ENCODE measurements at places on chromosomes 12 and 14.

GRCh38 chr12:42819846-42820245 is 230.3 kb upstream of the PRICKLE1 start:
- DNase-seq: no peak

- DNase-seq: no peak
Observed at GRCh38 chr12:48075832-48076231, 30.0 kb downstream of the SENP1 start.

GRCh38 chr12:14655284-14655683 is 41.1 kb downstream of the GUCY2C start:
- no peak for DNase-seq

DNA sequence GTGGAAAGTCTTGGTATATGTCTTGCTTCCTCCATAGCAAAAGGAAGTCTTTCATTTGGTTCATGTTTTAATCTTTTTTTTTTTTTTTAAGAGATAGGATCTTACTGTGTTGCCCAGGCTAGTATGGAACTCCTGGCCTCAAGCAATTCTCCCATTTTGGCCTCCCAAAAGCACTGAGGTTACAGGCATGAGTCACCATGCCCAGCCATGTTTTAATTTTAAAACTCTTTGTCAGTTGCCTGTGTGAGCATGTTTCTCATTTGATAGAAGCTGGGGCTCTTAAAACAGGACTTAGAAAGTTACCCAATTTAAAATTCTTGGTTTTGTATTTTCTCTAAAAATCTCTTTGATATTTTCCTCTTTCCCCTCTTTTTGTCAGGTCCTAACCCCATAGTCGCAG is 45.0 kb upstream of the REP15 start:
- DNase-seq: no peak

- no peak for DNase-seq
Observed at GRCh38 chr14:96626121-96626768, 124.1 kb downstream of the PAPOLA start.

GRCh38 chr14:32576088-32576795 is 247.1 kb downstream of the AKAP6 start:
- no peak for DNase-seq

DNA sequence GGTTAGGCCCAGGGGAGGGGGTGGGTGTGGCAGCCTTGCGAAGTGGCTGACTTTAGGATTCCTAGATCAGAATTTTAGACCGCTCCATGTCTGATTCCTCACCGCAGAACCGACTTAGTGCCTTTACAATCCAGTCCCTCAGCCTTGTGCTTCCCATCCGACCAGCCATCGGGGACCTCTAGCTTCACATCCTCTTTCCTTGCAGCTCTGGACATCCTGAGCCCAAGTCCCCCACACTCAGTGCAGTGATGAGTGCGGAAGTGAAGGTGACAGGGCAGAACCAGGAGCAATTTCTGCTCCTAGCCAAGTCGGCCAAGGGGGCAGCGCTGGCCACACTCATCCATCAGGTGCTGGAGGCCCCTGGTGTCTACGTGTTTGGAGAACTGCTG is 557 bp downstream of the COPS7A start:
- DNase-seq: no peak

GRCh38 chr12:88437226-88437625 is 143.0 kb downstream of the KITLG start:
- no peak for DNase-seq

- DNase-seq: no peak
Observed at GRCh38 chr12:2618291-2618995, 176.3 kb upstream of the FKBP4 start.

Measured in AG04449 (cell line).